ENCODE measurements at places on chromosomes 7 and 10.

DNA sequence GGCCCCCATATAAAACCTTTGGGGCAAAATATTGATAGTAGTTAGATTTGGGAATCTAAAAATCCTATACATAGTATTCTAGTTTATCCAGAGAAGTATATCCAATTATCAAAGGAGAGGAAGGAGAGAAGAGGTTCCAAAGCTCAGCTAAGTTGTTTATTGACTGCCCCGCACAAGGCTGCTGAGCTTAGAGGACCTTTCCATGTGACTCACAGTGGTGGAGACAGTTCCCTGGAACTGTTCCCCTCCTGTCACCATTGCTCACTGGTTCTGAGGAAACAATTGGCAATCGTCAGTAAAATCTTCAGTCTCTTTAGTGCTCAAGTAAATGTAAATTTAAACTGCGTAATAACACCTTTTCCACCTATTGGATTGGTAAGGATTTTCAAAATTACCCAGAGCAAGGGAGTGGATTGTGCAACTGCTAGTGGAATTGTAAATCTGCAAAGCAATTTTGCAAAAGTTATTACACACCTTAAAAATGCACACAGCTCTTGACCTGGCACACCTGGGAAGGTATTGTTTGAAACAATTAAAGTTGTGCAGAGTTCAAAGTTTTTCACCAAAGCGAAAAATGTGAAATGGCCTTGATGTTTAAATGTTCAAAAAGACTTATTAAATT is 63.1 kb downstream of the EEPD1 start:
- DNase-seq, result no peak

DNA sequence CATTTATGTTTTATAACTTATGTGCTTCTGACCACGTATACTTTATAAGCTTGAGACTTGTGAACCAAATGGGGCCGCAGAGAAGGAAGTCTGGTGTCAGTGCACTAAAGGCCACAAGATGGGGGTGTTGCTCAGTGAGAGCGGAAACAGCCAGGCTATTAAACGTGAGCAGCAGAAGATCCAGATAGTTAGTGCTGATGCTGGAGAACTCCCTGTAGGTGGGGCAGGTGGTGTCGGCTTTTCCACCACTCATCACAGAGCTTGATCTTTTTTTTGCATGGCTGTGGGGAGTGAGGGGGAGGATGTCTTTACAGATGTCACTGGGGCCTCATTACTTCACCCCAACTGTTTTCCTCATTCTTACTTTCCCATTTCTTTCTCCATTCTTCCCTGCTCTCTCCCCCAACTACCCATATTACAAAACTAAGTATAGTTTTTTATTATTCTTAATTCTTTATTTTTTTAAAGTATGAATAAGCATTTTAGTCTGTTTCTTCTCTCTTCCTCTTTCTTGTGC is 34.7 kb downstream of the ACADSB start:
- peak; percentile 53 for DNase-seq

DNA sequence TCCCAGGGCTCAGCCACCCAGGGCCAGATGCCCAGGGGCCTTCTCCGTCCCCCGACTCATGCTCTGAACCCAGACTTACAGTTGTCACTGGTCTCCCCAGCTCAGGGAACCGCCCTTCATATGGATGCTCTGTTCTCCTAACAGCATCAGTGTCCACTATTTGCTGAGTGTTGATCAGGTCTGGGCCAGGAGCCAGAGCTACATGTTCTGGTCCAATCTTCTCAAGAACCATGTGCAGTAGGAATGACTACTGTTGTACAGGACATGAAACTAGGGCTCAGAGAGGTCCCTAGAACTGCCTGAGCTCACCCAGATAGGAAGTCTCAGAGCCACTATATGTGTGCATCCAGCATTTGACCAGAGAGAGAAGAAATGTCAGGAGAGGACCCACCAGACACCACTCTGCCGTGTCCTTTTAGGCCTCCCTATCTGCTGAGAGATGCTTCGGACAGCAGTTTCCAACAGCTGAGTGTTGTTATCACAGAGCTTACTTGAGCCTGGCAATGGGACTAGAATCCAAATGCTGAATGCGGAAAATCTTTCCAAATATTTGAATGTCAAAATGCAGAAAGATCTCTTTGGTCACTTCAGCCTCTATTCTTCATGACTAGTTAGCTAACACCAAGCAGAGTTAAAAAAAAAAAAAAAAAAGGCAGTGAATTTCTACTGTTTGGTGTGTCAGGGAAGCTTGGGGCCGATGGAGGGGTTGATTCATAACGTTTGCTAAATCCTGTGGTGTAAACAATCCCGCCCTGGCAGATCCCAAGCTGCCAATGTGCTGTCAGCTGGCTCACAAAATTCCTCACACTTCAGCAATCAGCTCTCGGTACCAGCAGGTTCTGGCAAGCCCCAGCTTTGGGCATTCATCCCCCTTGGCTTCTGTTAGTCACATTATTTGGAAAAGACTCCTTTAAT is 246.1 kb downstream of the TNS3 start:
- DNase-seq, result peak; percentile 65

- no peak for DNase-seq
These were observed 394.1 kb downstream of the XPNPEP1 start for GRCh38 chr10:109529258-109529657.

DNA sequence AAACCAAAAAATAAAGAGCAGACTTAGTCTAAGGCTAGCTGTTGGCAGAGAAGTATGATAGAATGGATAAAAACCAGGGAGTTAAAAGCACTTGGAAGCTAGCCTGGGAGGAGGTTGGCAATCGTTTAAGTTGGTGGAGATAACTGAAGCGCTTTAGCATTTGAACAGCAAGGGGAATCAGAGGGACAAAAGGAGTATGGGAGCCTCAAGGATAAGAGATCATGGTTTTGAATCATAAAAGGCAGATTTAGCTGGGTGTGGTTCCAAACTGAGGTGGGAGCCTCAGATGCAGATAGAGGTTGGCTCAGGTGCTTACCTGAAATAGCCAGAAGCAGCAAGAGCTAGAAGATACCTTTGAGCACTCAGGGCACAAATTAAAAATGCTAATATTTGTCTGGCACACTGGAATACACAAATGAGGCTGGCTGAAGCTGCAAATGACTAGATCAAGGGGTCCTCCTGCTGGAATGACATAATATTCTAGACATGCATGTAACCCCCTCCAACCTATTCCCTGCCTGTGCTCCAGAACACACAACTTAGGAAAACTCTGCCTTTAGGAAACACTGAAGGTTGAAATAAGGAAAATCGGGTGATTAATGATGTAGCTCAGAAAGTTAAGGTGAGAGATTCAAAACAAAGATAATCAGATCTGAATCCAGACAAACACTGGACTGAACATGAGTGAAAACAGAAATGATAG is 372.3 kb upstream of the LRRN3 start:
- no peak for DNase-seq

GRCh38 chr10:71429929-71430328 is 33.2 kb downstream of the CDH23 start:
- DNase-seq, result no peak

DNA sequence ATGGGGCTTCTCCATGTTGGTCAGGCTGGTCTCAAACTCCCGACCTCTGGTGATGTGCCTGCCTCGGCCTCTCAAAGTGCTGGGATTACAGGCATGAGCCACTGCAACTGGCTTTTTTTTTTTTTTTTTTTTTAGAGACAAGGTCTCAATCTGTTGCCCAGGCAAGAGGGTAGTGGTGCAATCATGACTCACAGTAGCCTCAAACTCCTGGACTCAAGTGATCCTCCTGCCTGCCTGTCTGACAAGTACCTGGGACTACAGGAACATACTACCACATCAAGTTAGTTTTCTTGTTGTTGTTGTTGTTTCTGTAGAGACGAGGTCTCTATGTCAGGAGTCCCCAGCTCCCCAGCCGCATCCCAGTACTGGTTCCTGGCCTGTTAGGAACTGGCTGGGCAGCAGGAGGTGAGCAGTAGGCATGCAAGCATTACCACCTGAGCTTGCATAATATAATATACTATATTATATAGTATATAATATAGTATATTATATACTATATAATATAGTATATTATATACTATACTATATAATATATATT is 55.7 kb downstream of the TPK1 start:
- DNase-seq, result no peak

DNA sequence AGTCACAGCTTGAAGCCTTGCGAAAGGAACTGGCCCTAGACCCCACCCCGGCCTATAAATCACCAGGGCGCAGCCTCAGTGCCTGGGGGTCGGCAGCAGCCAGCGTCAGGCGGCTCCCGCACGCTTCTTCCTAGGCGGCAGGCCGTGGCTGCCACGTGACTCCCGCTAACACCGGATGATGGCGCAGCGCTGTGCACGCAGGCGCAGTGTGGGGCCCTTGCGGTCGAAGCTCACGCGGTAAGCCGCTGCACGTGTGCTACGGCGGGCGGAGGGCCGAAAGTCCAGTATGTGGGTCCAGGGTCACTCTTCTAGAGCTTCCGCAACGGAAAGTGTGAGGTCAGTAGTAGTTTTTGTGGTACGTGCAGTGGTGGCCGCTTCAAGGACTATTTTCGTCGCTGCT is at the start of gene STK31:
STK31 (plus strand) TSS at position 220 of the 400 bp plus-strand sequence; CDS start at position 287, 67 bp downstream.
- no peak for DNase-seq

GRCh38 chr10:72146559-72147323 is 58.4 kb upstream of the SPOCK2 start:
- no peak for DNase-seq

GRCh38 chr10:96168546-96168945 is 38.4 kb downstream of the ZNF518A start:
- DNase-seq, result no peak

DNA sequence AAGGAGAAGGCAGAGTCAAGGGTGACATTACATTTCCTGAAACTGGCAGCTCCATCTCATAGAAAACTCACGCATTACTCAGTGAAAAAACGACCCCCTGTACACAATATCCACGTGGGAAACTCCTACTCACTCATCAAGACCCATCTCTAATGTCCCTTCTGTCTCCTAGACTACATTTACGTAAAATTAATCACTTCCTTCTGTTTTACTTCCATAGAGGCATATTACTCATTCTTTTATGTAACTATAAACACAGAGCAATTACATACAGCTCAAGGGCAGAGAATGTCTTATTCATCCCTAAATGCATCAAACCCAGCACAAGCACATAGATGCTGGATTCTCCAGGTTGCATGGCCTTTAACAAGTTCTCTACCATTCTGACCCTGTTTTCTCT is 281.8 kb downstream of the KCNMA1 start:
- DNase-seq, result no peak

DNA sequence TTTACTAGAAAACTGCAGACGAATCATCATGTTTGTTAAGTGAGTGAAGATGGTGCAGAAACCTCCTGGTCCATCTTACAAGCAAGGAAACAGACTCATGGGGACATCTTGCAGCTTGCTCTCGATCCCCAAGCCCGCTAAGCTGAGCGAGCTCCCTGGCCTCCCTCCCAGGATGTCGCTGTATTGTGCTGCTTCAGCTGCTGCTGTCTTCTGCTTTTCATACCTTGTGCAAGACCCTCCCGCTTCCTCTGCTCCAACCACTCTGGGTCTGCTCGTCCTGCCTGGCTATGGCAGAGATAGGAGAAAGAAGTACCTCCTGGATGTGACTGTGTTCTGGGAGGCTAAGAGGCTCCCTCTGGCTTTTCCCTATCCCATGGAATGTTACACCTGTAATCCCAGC is 285.2 kb upstream of the FZD8 start:
- DNase-seq, result peak; percentile 48

- peak; percentile 32 for DNase-seq
These were observed 205.2 kb downstream of the STK31 start for GRCh38 chr7:23915236-23915635.

GRCh38 chr10:93541402-93542357 is 24.8 kb upstream of the FFAR4 start:
- DNase-seq, result peak; percentile 70

- no peak for DNase-seq
These were observed 653.9 kb upstream of the FOXK1 start for GRCh38 chr7:4028221-4028620.

- DNase-seq, result no peak
These were observed 265.2 kb upstream of the LYZL1 start for GRCh38 chr10:29023678-29024077.

GRCh38 chr7:47045207-47046051 is 536.5 kb downstream of the TNS3 start:
- peak; percentile 35 for DNase-seq

DNA sequence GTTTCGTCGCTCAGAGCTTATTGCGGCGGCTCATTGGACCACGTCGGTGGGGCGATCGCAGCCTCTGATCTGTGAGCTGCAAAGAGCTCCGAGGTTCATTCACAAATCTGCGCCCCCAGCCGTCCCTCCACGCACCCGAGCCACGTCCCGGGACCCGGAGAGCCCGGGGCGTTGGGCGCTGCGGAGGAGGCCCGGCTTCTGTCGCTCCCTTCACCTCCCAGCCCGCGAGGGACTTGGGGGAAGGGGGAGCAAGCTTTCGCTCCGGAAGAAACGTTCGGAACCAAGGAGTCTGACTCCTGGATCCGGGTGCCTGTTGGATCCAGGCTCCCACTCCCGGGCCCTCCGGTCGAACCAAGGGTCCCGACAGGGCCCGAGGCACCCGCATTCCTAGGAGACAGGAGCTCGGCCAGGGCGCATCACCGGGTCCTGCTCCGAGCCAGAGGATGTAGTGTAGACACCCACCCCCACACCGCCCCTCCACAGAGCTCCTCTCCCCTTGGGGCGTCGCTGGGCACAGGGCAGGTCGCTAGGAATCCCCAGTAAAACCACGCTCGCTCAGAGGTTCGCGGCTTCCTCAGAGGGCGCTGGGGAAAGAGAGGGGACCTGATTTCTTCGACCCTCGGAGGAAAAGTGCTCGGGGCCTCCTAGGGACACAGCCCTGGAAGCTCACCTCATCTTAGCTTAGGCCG is 7.9 kb upstream of the EN2 start:
- no peak for DNase-seq

DNA sequence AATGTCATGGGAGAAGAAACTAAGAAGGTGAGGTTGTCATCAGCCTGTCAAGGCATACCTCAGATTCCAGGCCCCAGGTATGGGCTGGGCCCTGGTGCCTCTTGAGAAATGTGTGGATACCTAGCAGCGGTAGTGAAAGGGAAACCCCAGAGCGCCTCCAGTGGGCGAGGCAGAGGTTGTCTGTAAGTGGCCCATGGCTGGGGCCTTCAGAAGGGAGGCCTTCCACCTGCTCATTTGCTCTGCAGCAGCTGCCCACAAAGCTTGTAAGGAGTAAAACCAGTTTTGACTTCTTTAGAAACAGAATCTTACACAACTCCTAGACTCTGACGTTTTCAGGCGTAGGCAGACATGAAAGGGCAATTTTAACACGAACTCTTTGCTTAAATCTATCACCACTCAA is 509.9 kb downstream of the PARD3 start:
- no peak for DNase-seq

GRCh38 chr10:51857305-51857704 is 157.9 kb upstream of the CSTF2T start:
- DNase-seq, result no peak
